ENCODE measurements at places on chromosomes 2 and 18.

DNA sequence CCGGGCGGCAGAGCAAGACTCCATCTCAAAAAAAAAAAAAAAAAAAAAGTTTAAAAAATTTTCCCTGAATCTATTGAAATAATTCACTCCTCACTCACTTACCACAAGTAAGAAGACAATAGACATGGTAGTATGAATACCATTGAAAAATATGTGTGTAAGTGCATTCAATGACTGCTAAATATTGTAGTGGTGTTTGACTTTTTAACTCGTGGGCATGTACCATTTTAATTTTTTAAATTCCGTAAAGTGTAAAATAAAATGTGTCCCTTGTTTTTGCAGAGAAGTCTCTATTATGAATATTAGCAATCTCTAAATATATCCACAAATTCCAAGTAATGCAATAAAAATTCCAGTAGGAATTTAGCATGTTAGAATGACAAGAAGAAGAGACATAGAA lies 134.1 kb downstream of the COPS8 start:
- DNase-seq = no peak

DNA sequence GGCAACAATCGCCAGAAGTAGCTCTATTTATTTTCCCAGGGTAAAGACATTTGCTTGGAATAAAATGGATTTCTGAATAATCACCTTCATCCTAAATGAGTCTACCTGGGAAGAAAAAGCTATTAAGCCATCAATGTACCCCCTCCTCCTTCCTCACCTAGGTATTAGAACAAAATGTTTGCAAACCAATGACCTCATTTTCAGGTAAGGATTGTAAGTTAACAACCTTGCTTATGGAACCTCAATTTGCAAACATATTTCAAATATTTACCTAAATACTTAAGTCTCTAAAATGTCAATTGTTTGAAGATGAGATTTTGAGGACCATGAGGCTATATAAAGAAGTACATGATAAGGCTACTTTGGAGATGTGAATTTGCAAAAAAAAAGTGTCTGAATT lies 43.9 kb downstream of the CAVIN2 start:
- DNase-seq = no peak

DNA sequence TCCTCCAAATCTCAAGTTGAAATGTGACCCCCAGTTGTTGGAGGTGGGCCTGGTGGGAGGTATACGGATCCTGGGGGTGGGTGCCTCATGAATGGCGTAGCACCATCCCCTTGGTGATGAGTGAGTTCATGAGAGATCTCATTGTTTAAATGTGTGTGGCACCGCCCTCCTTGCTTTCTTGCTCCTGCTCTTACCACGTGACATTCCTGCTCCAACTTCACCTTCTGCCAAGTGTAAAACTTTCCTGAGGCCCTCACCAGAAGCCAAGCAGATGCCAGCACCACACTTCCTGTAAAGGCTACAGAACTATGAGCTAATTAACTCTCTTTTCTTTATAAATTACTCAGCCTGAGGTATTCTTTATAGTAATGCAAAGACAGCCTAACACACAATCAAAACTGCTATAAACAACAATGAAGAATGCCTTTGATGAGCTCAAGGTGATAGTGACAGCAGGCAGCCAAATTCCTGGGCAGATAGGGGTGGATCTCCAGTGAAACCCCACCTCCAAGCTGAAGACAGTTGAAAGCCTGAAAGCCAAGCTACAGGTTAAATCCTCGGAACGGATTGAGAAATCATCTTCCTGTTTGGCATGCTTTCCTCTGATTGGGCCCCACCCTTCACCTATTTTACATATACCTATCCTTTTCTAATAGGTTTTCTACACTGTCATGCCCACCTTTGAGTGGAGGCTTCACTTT lies 26.9 kb downstream of the MCEE start:
- no peak for DNase-seq

GRCh38 chr2:208097801-208098200 lies 26.5 kb downstream of the CRYGD start:
- no peak for DNase-seq

GRCh38 chr2:127105656-127106456 lies 1.1 kb downstream of the BIN1 start:
- no peak for DNase-seq

DNA sequence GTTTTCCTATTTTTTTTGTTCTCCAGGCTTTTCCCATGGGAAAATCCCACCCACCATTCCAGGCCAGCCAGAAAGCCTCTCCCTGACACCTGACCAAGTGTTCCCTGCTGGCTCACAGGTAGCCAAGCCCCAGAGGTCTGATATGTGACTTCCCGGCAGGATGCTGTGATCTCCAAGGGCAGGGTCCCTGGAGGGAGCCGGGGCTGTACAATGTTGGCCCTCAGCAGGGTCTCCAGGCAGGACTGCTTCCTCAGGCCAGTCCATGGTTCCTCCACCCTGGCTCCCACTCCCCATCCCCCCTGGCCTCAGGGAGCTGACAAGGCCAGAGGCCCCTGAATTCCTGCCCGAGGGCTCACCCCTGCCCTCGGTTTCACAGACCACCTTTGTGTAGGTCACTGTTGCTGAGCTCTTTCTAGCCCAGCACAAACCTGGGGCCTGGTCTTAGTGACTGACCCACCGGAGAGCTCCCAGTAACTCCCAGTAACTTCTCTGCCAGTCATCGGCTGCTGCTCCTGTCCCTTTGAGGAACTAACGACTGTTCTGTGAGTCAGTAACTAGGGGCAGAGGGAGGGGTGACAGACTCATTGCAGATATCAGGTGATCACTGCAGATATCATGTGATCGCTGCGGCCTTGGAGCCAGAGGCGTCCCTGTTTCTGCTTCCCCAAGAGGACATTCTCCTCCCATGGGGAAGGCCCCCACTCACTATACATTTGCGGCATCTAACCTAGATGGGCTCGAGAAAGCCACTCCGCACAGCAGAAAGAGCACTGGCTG lies 38.7 kb downstream of the SDC1 start:
- DNase-seq = no peak

- no peak for DNase-seq
Measured at GRCh38 chr18:46772357-46772756, 15.5 kb upstream of the ST8SIA5 start.

DNA sequence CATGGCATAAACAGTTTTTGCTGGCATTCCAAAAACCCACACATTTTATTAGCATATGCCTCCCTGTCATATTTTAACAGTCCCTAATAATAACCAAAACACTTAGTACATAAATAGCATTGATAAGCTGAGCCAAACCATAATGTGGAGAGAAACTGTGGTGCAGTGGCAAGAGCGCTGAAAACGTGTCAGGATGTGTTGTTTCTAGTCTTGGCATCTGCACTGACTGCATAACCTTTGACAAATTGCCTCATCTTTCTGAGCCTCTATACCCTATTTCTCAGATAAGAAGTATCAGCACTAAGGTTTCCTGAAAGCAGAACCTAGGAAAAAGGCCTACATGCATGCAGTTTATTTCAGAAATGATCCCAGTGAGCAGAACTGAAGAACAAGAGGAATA lies 41.4 kb downstream of the RAD51AP2 start:
- DNase-seq = no peak

GRCh38 chr18:69397096-69397495 lies 3.6 kb upstream of the DOK6 start:
- DNase-seq = no peak

Measured in germinal center (tissue), 1 donor.